ENCODE measurements at places on chromosomes 13 and 19.
A peak's percentile ranks its signal among the peaks of the same experiment; 100 is the strongest.

- DNase-seq, result no peak
Observed at GRCh38 chr19:19745496-19746285, 12.8 kb upstream of the ZNF14 start.

DNA sequence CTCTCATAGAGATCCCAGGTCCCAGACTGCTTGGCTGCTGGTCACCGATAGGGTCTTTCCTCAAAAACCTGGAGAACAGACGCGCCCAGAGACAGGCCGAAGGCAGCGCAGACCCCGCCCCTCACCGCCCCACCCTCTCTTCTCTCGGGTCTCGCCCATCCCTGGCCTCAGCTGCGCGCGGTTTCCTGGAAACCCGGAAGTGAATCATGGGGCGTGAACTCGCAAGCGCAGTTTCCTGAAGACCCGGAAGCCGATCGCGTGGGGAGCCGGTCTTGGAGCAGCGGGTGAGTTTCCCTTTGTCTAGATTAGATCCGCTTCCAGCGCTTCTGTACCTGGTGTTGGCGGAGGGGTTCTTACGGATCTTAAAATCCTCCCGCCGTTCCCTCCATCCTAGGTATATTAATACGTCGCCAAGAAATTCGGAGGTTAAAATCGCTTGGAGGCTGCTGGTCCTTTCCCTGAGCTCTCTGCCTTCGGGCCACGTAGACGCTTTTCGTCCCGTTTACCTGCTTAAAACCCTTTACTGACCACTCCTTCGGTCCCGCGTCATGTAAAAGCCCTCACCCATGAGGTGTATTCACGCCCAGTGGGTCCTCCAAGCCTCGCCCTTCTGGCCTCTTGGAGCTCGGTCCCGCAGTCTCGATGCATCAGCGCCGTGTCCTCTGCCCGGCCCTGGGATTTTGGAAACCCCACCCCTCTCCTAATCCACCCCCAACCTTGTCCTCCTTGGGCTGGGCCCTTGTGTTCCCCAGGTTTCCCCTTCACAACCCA is at the start of gene ZNF578:
Gene ZNF578, plus strand, starts transcription at position 230 of the 771 bp plus-strand sequence. CDS start 48,293 bp downstream, outside the sequence.
- DNase-seq, result peak; percentile 52

GRCh38 chr19:10408511-10409283 is 5.4 kb upstream of the CDC37 start:
- peak; percentile 68 for DNase-seq

GRCh38 chr19:36939153-36939552 is 23.0 kb downstream of the ZNF568 start:
- no peak for DNase-seq

GRCh38 chr13:79837741-79838450 is 356.9 kb downstream of the NDFIP2 start:
- no peak for DNase-seq

DNA sequence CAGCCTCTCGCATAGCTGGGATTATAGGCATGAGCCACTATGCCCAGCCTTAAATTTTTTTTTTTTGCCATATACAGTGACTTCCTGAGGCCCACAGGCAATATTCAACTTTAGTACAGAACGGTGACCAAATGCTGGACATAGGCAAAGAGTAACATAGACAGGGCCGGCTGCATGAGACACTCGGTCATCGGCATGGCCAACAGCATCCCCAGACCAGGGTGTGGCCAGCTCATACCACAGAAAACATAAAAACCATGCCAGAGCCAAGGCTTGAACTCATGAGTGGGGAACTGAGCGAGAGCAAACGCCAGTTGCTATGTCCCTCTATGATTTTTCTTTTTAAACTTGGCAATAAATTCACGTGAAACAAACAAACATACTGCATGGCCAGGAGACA is 17.0 kb downstream of the KANK2 start:
- DNase-seq, result no peak

DNA sequence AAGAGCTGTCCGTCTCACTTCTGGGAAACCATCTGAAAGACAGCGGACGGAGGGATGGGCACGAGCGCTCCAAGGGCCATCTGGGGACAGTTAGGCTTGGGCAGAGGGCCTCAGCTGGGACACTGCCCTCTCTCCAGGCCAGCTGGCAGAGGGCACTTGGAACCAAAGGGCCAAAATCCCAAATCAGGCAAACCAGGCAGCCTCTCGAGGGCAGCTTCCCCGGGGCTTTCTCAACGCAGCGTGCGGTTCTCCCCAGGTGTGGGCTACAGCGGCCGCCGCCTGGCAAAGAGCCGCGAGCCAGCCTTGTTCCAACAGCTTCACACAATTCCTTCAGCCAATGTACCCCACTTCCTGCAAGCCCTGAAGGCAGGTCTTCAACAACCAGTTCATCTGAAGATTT is 5.0 kb downstream of the MLLT1 start:
- DNase-seq, result no peak

DNA sequence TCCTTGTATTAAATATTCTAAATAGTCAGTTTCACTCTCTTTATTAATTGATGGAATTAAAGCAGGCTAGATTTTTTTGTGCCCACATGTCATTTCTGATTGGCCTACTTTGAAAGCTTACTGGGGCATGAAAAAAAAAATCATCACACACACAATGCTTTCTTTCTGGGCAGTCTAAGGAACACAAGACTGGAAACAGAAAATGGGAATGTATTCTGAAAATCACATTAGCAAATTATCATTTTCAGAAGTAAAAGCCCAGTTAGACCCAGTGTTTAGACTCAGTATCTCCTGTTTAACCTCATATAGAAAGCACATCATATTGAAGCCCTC is 339.4 kb downstream of the SPRY2 start:
- DNase-seq, result no peak

GRCh38 chr13:26015271-26016125 is 36.3 kb downstream of the SHISA2 start:
- no peak for DNase-seq

DNA sequence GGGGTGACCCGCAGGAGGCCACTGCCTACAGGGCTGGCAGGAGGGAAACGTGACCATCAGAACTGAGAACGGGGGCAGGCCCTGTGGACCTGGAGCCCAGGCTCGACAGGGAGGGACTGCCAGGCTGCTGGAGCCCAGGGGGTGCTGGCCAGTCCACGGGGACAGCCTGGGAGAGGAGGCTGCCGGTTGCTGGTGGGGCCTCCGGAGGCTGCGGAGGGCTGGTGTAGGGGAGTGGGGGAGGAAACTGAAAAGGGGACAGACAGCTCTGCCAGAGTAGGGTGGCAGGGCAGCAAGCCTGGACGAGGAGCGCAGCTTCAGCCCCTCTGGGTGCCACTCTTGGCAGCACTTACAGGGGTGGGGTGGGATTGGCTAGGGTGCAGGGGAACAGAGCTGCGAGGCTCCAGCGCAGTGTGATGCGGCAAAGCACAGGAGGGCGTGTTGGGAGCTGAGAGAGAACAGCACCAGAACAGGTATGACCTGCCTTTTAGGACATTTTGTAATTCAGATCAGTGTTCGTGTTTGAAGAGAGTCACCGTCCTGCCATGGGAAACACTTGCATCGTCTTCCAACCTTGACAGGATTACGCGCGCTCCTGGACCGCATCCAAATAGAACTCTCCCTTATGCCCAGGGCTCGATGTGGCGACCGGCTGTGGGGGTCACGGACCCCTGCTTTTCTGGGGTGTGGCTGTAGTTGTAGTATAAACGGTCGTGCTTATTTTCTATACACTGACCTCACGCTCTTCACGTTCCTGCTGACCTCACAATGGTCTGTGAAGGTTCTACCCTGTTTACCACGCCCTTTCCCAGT is 19.9 kb upstream of the ARHGEF7 start:
- no peak for DNase-seq

- DNase-seq, result no peak
Observed at GRCh38 chr13:75870397-75870903, 234.3 kb downstream of the LMO7 start.

GRCh38 chr19:3402631-3403443 is 36.5 kb downstream of the NFIC start:
- DNase-seq, result no peak

DNA sequence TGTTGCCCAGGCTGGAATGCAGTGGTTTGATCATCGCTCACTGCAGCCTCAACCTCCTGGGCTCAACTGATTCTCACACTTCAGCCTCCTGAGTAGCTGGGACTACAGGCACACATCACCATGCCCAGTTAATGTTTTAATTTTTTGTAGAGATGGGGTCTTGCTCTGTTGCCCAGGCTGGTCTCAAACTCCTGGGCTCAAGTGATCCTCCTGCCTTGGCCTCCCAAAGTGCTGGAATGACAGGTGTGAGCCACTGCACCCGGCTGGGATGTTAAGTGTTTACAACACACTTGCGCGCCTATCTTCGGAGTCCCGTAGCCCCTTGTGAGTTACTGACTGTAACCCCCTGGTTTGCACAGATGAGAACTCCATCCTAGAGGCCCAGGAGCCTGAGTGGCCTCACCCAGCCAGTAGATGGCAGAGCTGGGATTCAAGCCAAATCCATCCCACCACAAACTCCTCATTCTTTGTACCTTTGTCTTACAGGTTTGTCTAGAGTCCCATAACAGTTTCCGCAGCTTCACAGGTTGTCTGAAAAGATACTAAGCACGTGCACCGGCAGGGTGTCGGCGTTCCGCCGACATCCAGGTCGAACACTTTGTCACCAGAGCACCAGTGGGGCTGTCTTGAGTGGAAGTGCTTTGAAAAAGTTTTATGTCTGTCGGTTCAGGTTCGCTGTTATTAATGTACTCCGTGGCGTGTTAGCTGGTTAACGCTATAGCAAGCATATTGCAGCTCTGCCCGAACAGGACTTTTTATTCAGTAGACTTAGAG is 14.7 kb downstream of the MAG start:
- DNase-seq, result no peak

GRCh38 chr13:27482983-27483382 is 32.6 kb upstream of the MTIF3 start:
- no peak for DNase-seq

DNA sequence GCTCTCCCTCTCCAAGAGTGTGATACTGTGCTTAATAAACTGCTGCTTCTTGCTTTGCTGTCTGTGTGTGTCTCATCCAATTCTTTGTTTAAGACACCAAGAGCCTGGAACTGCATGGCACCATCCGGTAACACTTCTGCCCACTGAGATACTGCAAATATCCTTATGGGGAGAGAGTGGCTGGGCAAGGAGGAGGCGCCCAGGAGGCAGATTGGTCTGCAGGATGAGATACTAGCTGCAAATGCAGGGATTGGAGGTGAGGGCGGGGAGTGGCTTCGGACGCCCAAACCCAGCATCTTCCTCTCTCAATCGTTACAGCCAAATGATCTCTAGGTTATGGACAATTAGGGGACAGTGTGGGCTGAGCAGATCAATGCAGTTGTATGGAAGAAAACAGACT is 1.7 kb upstream of the SIGLEC7 start:
- DNase-seq, result no peak

- DNase-seq, result no peak
Observed at GRCh38 chr13:29857085-29857484, 6.7 kb upstream of the UBL3 start.

GRCh38 chr13:69324090-69324886 is 783.3 kb upstream of the ATXN8OS start:
- DNase-seq, result no peak

- no peak for DNase-seq
Observed at GRCh38 chr19:33627962-33628839, 6.4 kb downstream of the CHST8 start.

GRCh38 chr19:4097501-4097900 is 26.4 kb downstream of the MAP2K2 start:
- DNase-seq, result no peak

- no peak for DNase-seq
Observed at GRCh38 chr13:104597546-104598180, 1531.4 kb upstream of the SLC10A2 start.

GRCh38 chr19:33277434-33277833 is 24.9 kb downstream of the CEBPA start:
- DNase-seq, result no peak

DNA sequence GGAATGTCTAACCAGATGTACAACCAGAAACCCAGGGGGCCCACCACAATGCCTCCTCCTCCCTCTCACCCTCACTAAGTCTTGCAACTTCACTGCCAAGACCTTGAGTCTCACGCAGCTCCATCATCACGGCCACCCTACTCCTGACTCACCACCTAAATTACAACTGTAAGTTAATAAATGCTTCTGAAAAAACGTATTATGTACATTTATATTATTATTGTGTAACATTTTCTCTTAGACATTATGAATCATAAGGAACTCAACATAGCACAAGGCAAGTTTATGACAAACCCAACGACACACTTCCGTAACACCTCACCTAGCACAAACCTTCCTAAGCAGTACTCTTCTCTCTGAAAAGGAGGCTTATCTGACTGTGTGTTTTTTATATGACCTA is 20.7 kb downstream of the MIPEP start:
- no peak for DNase-seq

DNA sequence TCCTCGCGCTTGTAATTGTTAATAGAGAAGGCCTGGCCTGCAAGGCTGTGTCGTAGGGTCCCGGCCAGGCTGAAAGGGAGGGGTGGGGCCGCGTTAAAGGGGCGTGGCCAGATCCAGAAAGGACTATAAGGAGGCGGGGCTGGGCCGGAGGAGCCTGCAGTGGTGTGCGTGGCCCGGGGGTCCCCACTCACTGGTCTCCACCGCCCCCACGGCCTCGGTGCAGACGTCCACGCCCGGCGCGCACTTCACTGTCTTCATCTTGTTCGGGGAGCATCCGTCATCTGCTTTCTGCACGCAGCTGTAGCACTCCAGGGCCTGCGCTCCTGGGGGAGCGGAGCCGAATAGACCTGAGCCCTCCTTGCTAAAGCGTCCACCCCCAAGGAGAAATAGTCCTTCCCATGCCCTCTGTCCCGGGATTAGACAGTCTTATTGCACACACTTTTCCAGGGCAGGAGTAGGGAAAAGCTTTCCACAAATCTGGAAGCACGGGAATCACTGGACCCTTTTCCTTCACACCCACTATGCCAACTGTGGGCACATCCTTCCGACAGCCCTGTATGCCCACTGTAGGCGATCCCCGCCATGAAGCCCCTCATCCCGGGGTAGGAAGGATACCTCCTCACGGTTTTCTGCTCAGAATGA is 1.2 kb downstream of the LYPD3 start:
- peak; percentile 78 for DNase-seq

DNA sequence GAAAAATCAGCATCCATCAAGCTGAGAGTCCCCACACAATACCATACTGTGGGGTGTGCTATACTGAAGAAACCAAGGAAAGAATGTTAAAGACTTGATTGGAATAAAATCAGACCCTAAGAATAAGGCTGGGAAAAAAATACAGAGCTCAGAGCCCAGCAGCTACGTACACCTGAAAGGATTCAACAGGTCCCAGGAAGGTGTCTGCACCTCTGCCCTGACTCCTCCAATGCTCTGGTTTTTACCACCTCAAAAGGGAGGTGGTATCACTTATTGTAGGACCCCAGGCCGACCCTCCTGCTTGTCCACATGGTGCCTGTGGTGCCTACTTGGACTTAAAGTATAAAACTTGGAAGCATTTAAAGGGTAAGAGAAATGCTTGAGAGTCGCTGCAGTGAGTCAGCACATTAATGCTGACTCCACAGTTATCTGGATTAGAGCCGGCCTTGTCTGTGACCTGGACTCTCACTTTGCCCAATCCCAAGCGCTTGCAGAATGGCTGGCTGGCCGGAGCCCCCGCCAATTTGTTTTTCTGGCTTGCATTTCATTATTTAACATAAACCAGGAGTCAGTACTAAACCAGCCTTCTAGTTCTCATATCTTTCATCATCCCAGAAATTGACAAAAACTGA is 110.1 kb downstream of the FGF14 start:
- DNase-seq, result no peak

GRCh38 chr19:873084-873483 is 13.6 kb downstream of the CFD start:
- peak; percentile 71 for DNase-seq
